SIG-M5 (cell line): ENCODE measurements at places on chromosomes 4 and X.

DNA sequence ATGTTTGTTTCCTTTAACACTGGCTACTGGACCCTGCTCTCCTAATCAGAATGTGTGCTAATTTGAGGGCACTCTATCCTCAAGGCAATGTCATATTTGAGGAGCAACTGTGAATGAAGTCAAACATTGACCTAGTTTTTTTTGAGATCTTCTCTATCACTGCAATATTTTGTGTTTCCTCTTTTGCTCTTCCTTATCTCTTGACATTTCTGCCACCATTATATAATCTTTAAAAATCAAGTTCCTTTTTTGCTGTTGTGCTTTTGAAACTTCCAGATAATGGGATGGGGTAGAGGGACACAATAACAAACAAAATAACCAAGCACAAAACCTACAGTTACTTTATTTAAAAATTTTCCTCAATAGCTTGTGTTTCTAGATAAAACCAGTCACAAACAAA, 7.4 kb upstream of the WDFY3 start:
- DNase-seq = no peak

DNA sequence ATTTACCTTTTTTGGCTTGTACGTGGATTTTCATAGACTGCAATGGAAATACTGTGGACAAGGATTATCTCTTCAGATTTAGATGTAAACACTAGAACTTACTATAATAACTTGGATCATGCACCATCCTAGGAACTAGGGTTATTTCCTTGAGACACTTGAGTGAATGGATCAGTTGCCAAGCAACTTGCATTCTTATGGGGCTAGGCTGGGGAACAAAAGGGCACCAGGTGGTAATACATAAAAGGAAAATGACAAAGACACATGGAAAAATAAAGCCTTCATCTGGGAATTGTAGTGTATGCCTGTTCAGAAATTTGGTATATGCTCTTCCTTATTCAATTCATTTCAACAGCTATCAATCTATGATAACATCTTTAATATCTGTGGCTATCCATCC, 247.1 kb downstream of the SPRY1 start:
- DNase-seq = no peak

- DNase-seq = no peak
Measured at GRCh38 chr4:124322234-124323065, 390.1 kb downstream of the ANKRD50 start.

DNA sequence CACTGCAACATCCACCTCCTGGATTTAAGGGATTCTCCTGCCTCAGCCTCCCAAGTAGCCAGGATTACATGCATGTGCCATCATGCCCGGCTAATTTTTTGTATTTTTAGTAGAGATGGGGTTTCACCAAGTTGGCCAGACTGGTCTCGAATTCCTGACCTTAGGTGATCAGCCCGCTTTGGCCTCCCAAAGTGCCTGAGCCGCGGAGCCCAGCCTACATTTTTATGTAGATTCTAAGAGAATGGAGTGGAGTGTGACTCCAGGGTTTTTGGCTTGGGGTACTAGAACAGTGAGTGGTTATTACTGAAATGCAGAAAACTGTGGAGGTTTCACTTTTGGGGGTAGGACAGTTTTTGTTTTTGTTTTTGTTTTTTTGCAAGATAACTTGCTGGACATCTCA, 806.0 kb downstream of the ADGRL3 start:
- no peak for DNase-seq

- DNase-seq = no peak
Measured at GRCh38 chr4:162164906-162165510, 1.2 kb upstream of the FSTL5 start.
